ENCODE measurements at places on chromosomes 1 and 21. TPM values are rescaled to one million over a fixed set of nuclear protein-coding genes. Genes with fewer than 3 reads are reported as not detected.

- peak; percentile 29 for DNase-seq
Measured at GRCh38 chr1:31181515-31182343, 58.0 kb downstream of the NKAIN1 start.

DNA sequence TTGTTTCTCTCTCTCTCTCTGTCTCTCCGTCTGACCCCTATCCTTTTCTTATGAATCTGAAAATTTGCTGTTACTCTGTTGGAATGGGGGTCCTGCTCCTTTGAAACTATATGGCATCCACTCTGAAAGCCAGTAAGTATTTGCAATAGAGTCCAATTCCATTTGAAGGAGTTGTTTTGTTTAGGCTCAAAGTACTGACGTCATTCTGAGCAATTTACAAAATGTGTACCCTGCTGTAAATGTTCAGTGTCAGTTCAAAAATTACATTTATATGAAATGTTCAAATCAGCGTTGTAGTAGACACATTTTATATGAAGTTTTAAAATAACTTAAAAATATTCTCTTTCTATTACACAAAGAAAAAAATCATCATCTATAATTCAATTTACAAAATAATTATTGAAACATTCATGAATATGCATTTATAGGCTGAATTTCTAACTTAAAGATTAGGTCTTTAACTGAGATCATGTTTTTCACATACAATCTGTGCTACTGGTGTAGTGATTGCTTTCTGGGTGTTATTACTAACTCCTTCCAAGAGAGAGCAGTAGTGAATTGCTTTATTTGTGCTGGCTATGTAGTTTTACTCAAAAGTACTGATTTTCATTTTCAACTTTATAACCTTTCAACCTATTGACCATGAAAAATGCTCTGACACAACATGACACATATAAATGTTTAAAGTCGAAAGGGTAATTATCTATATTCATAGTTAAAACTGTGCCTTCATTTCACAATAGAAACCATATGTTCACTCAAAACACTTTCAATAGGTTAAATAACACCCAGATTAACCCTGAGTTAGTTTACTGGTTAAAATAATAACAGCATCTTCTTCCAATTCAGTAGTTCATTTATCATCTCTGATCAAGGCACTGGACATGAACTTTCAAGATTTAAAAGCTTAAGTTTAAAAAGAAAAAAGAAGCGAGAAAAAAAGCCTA lies 253.1 kb upstream of the ADGRL4 start:
- no peak for DNase-seq

DNA sequence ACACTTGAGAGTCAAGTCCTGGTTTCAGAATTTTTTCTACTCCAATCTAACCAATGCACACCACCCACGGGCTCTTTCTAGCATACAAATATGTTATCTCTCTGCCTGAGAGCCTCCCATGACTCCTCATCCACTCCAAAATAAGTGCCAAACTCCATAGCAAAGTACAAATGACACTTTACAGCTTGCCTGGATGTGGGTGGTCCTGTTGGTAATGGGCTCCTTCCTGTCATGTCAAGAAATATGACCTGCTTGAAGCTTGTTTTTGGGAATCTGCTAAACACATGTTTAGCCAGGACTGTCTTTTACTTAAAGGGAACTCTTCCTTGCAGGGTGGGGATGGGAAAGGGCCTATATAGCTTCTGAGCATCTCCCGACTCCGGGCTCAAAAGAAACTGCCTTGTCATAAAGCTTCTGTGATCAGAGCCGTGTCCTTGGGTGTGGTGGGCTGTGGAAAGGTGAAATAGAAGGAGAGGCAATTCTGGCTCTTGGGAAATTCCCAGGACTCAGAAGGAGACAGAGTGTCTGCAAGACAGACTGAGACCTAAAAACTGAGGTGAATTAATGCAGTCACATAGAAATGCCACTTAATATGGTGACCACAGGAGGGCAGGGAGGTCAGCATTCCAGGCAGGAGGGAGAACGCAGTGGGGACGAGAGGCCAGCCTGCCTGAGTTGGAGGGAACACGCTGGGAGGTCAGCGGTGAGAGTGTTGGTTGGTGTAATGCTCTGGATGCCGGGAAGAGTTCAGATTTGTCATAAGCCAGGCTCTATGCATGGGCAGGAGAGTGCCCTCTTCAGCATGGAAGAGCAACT lies 6.1 kb upstream of the IGFN1 start:
- DNase-seq: no peak

DNA sequence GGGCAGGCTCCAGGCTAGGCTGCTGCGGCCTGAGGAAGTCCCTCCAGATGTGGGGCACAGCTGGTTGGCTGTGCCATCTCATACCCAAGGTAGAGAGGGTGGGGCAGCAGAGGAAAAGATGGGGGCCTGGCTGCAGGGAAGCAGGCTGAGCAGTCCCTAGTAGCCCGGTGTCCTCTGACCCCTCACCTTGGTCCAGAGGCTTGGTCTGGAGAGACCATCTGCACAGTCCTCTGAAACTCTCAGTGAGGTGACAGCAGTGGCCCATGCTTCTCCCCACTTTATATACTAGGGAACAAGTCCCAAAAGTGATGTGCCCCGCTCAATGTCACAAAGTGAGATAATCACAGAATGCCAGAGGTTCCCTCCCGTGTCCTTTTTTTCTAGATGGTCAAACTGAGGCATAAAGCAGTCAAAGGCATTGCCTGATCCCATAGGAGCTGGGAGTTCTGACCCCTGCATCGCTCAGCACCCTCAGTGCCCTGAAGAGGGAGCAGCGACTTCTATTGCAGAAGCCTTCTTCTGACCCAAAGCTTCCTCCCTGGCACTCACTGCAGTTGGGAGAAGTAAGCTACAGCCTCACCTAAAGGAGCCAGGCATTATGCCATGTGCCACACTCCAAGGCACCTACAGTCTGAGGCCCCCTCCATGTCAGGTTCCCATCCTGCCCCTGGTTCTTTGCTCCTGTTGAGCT lies 45.5 kb downstream of the TRABD2B start:
- no peak for DNase-seq

- no peak for DNase-seq
Measured at GRCh38 chr1:201317551-201317950, 34.2 kb downstream of the PKP1 start.

GRCh38 chr21:37264808-37265207 lies 2.3 kb downstream of the VPS26C start:
- no peak for DNase-seq

- no peak for DNase-seq
Measured at GRCh38 chr21:42809171-42809570, 70.2 kb downstream of the WDR4 start.

GRCh38 chr21:45709173-45709572 lies 65.6 kb downstream of the PCBP3 start:
- no peak for DNase-seq

DNA sequence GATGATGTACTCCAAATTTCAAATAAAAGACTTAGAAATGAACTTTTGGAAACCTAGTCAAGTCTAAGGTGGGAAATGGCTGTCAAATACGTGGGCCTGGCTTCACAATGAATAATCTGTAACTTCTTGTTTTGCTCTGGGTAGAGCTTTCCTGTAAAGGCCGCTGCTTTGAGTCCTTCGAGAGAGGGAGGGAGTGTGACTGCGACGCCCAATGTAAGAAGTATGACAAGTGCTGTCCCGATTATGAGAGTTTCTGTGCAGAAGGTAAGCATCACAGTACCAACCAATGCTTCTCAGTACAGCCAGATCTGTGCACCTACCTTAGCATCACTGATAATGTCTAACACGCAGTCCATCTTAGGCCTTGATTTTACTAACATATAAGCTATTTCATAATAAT lies 73.6 kb downstream of the TPR start:
- no peak for DNase-seq

- no peak for DNase-seq
Measured at GRCh38 chr1:20588634-20589225, at the start of gene CDA. CDA (plus strand) TSS chr1:20589097; CDS start chr1:20589130, 33 bp downstream.

- no peak for DNase-seq
Measured at GRCh38 chr1:186925881-186926669, 97.3 kb downstream of the PLA2G4A start.

DNA sequence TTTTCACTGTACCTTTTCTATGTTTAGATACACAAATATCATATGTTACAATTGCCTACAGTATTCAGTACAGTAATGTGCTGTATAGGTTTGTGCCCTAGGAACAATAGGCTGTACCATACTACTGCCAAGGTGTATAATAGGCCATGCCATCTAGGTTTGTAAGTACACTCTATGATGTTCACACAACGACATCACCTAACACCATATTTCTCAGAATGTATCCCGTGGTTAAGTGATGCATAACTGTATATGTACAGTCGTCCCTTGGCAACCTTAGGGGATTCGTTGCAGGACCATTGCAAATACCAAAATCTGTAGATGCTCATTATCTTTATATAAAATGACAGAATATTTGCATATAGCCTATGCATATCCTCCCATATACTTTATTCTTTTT lies 5.8 kb upstream of the SSR2 start:
- no peak for DNase-seq

DNA sequence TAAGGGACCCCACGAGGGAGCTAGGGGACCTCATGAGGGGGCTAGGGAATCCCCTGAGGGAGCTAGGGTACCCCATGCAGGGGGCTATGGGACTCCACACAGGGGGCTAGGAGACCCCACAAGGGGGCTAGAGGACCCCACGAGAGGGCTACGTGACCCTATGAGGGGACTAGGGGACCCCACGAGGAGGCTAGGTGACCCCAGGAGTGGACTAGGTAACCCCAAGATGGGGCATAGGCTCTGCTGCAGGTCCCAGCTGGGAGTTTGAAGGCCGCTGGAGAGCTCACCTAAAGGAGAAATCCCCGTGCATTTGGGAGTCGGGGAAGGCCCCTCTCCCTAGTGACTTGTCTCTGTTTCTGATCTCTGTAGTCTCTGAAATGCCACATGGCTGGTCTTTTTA lies 50.0 kb upstream of the DMRTB1 start:
- no peak for DNase-seq

- DNase-seq: peak; percentile 26
Measured at GRCh38 chr1:1132042-1132950, 16.4 kb upstream of the C1orf159 start.

- no peak for DNase-seq
Measured at GRCh38 chr1:51070011-51070410, 32.0 kb upstream of the C1orf185 start.

DNA sequence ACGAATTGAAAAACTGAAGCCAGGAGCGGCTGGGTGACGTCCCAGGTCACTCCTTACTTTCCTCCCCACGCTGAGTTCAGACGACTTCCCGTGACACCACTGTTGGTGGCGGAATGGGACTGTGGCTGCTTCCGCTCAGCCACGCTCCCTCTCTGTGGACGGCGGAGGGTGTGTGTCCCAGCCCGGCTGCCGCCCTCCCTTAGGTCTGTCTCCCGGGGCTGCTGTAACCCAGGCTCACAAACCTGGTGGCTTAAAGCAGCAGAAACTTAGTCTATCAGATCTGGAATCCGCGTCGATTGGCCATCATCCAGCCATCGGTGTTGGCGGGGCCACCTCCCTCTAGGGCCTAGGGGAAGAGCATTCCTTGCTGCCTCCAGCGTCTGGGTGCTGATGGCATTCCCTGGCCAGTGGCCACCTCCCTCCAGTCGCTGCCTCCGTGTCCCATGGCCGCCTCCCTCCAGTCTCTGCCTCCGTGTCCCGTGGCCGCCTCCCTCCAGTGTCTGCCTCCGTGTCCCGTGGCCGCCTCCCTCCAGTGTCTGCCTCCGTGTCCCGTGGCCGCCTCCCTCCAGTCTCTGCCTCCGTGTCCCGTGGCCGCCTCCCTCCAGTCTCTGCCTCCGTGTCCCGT lies 17.5 kb downstream of the TRPM2 start:
- no peak for DNase-seq

FMN2 gene
- polyA plus RNA-seq: 0.03 TPM

WDR3 gene
- 3.4 TPM for polyA plus RNA-seq

ZNF648 gene
- polyA plus RNA-seq: not detected

NPR1 gene
- polyA plus RNA-seq: 24.3 TPM

TRIM58 gene
- polyA plus RNA-seq: 0.06 TPM

TSPAN2 gene
- 5.0 TPM for polyA plus RNA-seq

CFAP107 gene
- not detected for polyA plus RNA-seq

DIRAS3 gene
- 7.1 TPM for polyA plus RNA-seq

All from heart right ventricle (tissue), 16 donors.